ENCODE measurements at places on chromosomes 6 and 20.

- H3K36me3 ChIP-seq = no peaks in the 10 kb centered on the region
- peaks cover 19% of the 10 kb centered on the region for H3K27me3 ChIP-seq
- H3K27ac ChIP-seq = no peak overlapping the region
- DNase-seq = no peak
- H3K4me1 ChIP-seq = peaks cover 9% of the 10 kb centered on the region
Observed at GRCh38 chr20:46631874-46632446, 19.3 kb downstream of the SLC13A3 start.

DNA sequence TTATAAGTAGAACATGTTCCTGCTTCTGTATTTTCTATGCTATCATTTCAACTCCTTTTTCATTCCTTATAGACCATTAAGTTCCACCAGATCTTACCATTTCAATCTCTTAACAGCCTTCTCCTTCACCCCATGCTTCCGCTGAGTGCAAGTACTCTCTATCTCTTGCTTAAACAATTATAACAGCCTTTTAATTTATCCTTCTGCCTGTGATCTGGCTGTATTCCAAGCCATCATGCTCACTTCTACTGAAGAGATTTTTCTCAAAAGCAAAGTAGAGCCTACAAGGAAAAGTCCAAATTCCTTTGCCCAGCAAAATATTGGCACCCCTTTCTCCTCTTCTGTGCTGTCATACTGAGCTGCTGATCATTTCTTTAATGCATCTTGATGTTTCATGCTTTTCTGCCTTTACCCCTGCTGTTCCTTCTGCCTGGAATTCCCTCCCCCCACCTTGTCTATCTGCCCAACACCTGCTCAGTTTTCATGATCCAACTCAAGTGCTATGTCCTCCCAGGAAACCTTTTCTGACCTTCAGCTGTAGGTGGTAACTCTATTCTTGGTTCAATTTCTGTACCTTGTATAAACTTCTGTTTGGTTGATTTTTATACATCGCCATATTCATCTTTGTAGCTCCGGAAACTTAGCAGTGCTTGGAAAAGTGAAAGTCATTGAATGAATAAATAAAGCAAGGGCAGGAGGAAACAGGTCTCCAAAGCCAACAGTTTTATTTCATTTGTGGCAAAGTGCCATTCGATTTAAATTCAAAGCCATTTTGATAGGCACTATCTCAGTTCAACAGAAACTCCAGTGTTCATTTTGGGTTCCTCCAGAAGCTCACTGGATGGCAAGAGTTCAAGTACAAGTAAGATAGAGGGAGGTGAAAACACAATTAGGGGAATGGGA lies 10.5 kb upstream of the BMP2 start:
- no peaks in the 10 kb centered on the region for H3K36me3 ChIP-seq
- no peak overlapping the region for H3K4me3 ChIP-seq
- no peaks in the 10 kb centered on the region for H3K4me1 ChIP-seq
- DNase-seq = no peak
- H3K27ac ChIP-seq = no peak overlapping the region
- no peaks in the 10 kb centered on the region for H3K27me3 ChIP-seq

DNA sequence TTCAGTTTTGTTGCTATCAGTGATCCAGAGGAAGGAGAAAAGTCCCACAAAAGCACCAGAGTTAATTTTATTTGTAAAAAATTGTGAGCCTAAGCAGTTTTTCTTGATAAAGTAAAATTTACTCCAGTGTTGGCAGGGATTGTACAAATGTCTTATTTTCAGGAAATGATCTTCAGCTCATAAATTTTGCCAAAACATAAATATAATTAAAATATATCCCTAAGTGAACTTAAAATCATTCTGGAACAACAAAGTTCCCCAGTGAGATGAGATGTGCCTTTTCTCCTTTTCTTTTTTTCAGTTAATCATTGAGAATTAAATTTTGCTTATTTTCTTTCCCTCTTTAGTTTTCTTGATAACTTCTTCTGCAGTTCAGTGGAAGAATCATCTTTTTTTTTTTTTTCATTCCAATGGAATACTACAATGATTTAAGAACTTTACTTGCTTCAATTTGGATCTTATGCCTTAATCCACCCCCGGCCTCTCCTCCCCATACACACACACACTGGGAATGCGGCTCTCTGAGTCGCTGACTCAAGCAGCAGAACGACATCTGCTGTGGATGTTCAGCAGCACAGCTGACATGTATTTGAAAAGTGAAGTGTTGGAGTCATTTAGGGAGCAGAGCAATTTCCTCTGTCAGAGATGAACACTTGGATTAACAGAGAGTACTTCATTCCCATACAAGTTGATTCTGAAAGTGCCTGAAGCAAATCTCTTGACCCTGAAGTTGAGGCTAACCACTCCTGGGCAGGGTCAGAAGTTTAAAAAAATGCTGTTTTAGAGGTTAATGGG lies 27.7 kb upstream of the LAMA4 start:
- no peak overlapping the region for H3K4me3 ChIP-seq
- H3K36me3 ChIP-seq = no peaks in the 10 kb centered on the region
- H3K27ac ChIP-seq = no peak overlapping the region

DNA sequence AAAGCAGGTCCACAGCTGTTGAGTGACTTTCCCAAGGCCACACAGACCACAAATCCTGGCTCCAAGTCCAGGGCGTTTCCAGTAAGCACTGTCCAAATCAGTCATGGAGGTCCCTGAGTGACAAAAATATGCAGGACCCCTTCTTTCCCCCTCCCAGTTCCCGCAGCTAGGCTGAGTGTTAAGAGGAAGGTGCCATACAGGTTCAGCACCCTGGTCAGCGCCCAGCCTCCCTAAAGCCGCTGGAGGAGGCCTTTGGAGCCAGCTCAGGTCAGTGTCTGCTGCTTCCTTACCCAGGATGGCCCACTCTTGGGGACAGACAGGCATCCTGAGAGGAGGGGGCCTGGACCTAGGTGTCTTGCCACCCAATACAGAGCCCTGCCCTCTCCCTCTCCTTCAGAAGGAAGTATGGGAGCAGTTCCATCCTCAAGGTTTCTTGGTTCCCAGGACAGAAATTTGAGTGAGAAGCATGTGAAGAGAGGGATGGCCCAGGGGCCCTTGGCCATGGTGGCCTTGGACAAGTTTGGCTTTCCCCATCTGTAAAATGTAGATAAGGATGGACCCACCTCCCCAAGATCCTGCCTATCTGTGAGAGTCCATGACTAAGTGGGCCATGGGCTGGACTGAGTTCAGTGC lies 13.2 kb downstream of the TMEM74B start:
- no peak overlapping the region for H3K4me3 ChIP-seq
- H3K36me3 ChIP-seq = peaks cover 33% of the 10 kb centered on the region
- no peaks in the 10 kb centered on the region for H3K27me3 ChIP-seq

DNA sequence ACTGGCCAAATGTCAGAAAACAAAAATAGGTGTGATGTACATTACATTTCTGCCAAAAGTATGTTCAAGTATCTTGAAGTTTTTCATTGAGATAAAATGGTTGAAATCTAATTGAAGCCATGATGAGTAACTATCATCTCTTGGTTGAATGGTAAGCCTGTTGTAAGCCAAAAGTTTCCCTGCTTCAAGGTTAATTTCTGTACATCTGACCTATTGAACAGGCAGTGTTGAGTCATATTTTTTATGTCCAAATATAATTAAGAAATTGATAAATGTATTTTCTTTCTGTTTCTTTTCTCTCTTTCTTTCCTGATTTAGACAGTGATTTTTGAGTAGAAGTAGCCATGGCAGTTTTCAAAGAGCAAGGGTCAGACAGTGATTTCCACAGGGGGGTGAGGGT lies 4.4 kb downstream of the RREB1 start:
- no peaks in the 10 kb centered on the region for H3K27me3 ChIP-seq
- no peak for DNase-seq
- H3K4me1 ChIP-seq = peaks cover 58% of the 10 kb centered on the region
- peaks cover 10% of the 10 kb centered on the region for H3K36me3 ChIP-seq
